GM10248 (cell line): ENCODE measurements at places on chromosomes 12 and 14.
A peak's percentile ranks its signal among the peaks of the same experiment; 100 is the strongest.

- DNase-seq: peak; percentile 59
These were observed 64.5 kb upstream of the STK38L start for GRCh38 chr12:27179400-27180214.

GRCh38 chr12:65501093-65501621 is 222.7 kb downstream of the MSRB3 start:
- DNase-seq: no peak

DNA sequence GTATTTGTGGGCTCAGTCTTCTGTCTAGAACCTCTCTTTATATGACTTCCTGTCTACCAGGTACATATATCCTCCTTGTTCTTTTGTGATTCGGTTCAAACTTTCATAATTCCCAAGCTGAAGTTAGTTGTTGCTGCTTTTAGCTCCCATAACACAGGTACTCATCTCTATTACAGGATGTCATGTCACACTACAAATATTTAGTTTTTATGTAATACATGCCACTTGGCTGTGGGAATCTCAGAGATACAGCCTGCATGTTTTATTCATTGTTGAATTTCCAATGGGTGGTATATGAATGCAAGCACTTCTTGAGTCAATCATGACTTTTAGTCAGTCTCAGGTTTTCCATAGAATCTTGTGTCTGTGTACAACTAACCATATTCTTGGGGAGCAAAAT is 122.7 kb downstream of the SINHCAF start:
- DNase-seq: no peak

- DNase-seq: no peak
These were observed 52.9 kb downstream of the TECPR2 start for GRCh38 chr14:102415671-102416070.

- no peak for DNase-seq
These were observed 130.7 kb downstream of the OTOGL start for GRCh38 chr12:80230068-80230467.

- no peak for DNase-seq
These were observed 24.7 kb downstream of the TMBIM6 start for GRCh38 chr12:49766115-49766455.

DNA sequence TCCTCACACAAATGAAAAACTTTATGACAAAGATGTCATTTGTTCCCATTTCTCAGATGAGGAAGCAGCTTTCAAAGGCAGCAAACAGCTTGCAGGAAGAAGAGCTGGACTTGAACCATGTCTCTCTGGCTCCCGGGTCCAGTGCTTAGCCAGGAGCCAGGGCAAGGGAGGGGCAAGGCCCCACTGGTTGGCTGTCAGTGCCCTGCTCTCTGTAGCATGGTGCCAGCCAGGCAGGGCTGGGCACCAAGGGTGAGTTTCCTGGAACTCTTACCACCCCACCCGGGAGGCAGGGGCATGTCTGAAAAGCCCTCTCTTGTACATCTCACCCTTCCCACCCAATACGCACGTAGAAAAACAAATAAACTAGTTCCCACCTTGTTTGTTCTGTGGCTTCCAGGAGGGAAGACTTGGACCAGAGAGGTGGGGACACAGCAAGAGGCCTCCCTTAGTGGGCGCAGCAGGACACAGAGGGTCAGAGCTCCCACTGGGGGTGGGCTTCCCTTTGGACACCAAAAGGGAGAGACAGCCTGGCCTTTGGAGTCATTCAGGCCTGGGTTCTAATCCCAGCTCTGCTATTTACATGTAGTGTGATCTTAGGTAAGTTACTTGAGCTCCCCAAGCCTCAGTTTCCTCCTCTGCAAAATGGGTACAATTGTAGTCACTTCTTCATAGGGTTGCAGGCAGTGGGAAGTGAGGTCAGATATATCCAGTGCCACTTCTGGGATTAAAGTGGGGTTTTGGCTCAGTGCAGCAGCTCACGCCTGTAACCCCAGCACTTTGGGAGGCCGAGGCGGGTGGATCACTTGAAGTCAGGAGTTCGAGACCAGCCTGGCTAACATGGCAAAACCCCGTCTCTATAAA is 17.2 kb downstream of the TRPV4 start:
- no peak for DNase-seq

DNA sequence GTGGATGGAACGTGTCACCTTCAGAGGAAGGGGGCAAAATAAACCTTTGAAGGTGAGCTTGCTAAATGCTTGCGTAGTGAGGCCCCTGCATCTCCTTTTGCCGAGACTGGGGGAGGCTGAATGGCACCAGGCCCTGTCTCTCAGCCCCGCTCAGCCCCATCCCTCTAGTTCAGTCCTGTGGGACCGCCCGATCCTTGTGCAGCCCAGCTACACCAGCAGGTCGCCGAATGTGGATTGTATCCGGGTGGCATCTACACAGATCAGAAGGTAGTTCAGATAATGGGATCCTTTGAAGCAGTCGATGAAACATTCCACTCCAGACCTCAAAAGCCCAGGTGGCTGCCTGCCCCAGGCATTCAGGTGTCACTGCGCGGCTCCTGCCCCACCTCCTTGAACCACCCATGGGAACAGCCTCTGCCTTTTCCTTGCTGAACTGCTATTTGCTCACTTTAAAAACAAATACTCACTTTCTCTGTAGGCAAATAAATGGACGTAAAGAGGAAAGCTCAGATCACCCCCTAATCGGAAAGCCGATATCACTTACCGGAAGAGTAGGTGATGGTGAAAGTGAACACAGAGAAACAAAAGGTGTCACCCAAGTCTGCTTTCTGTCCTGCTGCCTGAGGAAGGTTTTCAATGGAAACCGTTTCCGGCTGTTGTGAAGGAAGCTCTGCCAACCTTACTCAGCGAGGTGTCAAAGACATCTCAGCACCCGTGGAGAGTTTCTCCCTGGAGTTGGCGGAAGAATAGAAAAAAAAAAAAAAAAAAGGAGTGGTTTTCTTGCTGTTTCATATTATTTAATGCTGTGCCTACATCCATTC is 100.3 kb upstream of the NCOR2 start:
- DNase-seq: no peak

GRCh38 chr14:105292826-105293711 is 7.7 kb downstream of the BRF1 start:
- DNase-seq: no peak

- no peak for DNase-seq
These were observed 13.3 kb downstream of the RAP1B start for GRCh38 chr12:68623984-68624383.

DNA sequence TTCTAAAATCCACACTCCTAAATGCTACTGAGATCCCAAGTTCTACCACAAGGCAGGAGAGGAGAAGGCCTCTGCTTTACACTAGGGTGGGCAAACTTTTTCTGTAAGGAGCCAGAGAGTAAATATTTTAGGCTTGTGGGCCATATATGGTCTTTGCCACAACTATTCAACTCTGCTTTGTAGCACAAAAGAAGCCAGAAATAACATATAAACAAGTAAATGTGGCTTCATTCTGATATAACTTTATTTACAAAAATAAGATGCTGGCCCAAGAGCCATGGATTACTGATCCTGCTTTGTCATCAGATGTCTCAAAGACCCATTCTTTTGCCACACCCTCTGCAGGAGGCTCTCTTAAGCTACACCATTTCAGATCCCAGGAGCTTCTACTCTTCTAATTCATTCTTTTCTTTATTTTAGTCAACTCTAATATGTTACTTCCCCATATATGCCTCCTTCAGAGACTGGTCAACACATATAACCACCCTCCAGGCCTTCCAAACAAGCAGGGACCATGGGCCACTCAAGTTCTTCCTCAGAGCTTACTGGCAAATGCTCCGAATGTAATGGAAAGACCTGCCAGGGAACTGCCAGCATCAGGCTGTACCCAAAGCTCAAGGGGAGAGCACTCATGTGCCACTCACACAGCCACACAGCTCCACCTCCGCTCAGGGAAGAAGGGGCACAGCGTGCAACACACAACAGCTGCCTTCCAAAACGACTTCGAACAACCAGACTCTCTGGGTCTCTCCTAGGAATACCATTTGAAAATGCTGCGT is 15.6 kb downstream of the APPL2 start:
- DNase-seq: no peak

- DNase-seq: no peak
These were observed 158.8 kb upstream of the NPAS3 start for GRCh38 chr14:32779840-32780239.

- DNase-seq: no peak
These were observed 24.5 kb upstream of the TSPAN11 start for GRCh38 chr12:30902001-30902400.

DNA sequence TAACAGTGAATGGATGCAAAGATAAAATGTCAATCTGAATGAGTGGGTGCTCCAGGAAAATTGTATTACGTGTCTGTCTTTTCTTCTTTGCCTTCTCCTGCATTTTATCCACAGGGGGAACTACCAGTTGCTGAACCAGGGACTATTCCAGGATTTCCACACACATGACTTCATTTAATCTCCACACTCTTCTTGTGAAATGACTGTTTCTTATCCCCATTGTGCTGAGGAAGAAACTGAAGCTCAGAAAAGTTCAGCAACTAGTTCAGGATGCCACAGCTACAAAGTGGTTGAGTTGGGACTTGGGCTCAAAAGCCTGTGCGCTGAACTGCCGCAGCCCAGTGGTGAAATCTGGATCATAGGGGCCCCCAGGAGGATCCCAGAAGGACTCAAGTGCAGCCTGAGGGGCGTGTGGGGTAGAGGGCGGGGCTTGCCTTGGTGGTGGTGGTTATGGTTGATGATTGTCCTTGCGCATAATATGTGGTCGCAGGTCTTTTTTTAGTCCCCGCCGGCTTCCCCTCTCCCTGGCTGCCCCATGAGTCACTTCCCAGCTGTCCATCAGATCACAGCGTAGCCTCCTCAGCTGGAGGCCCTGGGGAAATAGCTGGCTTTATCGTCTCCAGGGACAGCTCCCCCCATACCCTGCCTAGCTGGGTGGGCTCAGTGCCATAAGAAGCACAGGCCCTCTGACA is 235.2 kb upstream of the CRY1 start:
- DNase-seq: no peak

GRCh38 chr14:105864651-105865265 is 338.4 kb downstream of the TMEM121 start:
- no peak for DNase-seq

GRCh38 chr12:107539196-107539939 is 146.2 kb upstream of the PWP1 start:
- no peak for DNase-seq

- no peak for DNase-seq
These were observed 3.9 kb downstream of the ENTPD5 start for GRCh38 chr14:74015176-74015575.

GRCh38 chr14:75673345-75674035 is 12.4 kb downstream of the TTLL5 start:
- peak; percentile 31 for DNase-seq

DNA sequence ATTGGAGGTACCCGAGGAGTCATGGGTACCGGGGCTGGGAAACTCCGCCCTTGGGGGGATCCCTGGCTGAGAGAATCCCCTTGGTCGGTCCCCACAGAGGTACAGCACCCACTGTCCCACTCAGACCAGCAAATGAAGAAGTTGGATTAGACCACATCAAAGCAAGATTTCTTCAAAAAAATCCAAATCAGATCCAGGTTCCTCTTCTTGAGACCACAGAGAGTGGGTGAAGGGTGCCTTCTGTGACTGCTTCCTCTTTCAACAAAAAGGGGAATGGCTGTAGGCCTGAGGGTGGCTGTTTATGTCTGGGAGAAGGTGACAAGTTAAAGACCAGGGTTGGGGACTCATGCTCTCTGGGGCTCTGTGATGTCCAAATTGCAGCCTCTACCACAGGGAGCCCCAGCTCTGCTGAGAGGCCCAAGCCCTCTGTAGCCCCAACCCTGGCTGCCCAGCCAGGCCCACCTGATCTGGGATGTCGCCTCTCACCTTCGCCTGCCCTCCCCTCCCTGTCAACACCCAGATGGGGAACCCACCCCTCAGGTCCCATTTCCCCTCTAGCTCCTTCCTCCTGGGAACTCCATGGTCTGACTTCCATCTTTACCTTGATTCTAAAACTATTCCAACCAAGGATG is 50.9 kb downstream of the ZFP36L1 start:
- DNase-seq: peak; percentile 83

- no peak for DNase-seq
These were observed 1.7 kb upstream of the TNS2 start for GRCh38 chr12:53048033-53048779.

DNA sequence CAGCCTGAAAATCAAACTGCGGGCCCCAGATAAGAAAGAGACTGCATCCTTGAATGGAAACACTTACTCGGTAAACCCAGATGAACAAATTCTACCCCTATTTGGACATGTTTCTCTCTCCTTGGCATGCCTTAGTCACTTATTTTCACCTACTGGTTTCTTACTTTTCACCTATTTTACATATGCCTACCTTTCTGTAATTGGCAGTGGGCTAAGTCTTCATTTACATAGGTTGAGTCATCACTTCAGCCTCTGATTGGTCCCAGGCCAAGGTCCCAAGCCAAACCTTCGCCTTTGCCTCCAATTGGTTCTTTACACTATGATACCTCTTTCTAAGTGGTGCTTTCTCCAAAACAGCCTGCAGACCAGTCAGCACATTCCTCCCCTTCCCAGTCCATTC is 111.3 kb downstream of the DYRK2 start:
- DNase-seq: no peak

DNA sequence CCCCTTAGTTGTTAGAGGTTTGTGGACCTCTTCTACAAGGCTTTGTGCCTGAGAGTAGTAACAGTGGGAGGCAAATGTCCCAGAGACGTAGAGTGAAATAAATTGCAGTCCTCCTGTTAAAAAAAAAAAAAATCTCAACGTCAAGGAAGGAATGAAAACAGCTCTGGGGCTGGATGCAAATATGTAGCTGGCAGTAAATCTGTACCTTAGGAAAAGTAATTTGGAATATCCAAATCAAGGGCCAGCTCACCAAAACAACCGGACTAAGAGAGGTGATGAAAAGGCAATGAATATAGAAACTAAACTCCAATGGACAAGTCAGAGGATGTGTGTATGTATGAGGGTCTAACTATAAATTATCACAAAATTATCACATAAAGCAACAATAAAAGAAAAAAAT is 27.0 kb downstream of the SINHCAF start:
- DNase-seq: no peak

DNA sequence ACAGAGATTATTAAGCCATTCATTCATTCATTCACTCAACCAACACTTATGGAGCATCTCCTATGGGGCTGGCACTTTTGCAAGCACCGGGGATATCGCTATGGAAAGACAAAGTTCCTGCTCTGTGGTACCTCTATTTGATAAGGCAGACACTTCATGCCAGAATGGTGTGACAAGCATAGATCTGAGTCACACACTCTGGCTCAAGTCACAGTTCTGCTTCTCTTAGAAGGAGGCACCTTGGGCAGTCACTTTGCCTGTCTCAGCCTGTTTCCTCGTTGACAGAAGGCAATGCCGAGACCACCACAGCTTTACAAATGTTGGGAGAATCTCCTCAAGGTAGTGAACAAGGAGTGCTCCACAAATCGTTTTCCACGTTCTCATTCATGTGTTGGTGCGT is 205.2 kb downstream of the SLC41A2 start:
- no peak for DNase-seq

GRCh38 chr14:22588526-22589095 is 413 bp downstream of the DAD1 start:
- DNase-seq: no peak

DNA sequence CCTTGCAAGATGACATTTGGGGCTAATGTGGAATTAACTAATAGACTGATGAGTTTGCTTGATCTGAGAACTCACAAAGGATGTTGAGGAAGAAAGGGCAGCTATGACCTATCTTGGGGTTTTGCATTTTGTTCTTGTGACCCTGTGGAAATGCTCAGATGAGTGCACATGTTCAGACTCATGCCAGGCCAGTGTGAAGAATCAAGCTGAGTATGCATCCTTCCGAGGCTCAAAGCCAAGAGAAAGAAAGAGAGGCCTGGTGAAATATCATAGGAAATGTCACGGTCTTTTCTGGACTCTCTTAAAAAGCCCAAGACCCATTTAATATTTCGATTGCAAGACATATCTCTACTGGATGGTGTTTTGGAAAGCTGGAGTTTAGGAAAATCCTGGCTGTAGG is 96.3 kb downstream of the CACNA1C start:
- DNase-seq: no peak

- DNase-seq: no peak
These were observed 888 bp downstream of the C1QL4 start for GRCh38 chr12:49335955-49336644.
